Hepatocyte (in vitro differentiated cells): ENCODE measurements at places on chromosomes 12 and 14. TPM values are rescaled to one million over a fixed set of nuclear protein-coding genes. Genes with fewer than 3 reads are reported as not detected.

FAR2 gene
- 4.4 and 5.2 TPM in 2 replicates for total RNA-seq

TMEM132D gene
- 1.8 and 2.4 TPM in 2 replicates for total RNA-seq

FKBP3 gene
- total RNA-seq = 52.4 and 63.7 TPM in 2 replicates

DNA sequence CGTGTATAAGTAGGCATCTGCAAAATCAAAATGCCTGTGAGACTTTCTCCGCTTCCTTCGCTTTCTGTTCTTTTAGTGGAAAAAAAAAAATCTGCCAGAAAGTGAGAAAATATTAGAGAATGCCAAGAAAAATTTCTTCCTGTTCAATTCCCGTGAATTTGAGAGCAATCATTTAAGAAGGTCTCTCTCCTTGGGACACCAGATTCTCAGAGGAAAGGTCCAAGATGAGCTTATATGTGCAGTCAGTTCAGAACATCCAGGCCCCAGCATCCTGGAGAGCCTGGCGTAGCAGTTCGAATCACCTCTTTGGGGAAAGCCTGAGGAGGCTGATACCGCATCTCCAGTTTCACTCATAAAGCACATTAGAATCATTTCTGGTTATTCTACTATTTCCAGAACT lies 912.8 kb downstream of the GALC start:
- no peak for DNase-seq

GRCh38 chr14:88242446-88242845 lies 80.6 kb downstream of the KCNK10 start:
- DNase-seq = no peak

GRCh38 chr12:22677781-22678574 lies 53.0 kb downstream of the ETNK1 start:
- DNase-seq = no peak

- no peak for DNase-seq
Measured at GRCh38 chr12:99800605-99801004, 153.1 kb downstream of the GARIN6 start.

- no peak for DNase-seq
Measured at GRCh38 chr12:123942238-123942653, 30.4 kb downstream of the CCDC92 start.
